ENCODE measurements at places on chromosomes 1 and 21.

- DNase-seq: no peak
These were observed 2.3 kb downstream of the PAX7 start for GRCh38 chr1:18632783-18633421.

- DNase-seq: no peak
These were observed 71.1 kb upstream of the GOLT1A start for GRCh38 chr1:204284929-204285328.

- DNase-seq: no peak
These were observed 12.0 kb downstream of the SYT11 start for GRCh38 chr1:155871390-155871789.

DNA sequence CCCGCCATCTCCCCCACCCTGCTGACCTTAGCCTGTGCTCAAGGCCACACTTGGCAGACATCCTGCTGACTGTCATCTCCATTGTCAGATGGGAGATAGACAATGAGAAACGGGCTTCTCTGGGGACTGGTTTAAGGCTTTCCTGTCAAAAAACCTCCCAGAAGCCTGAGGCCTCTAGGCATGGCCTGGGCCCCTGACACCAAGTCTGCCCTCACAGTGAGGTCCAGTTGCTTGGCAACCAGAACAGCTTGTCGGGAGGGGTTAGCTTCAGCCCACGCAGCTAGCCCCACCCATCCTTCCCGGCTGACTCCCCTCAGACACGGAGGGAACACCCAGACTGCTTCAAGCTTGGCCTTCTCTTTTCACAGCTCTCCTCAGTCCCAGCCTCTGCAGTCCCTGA lies 11.0 kb downstream of the PLEKHA6 start:
- DNase-seq: no peak

- DNase-seq: no peak
These were observed 102.7 kb downstream of the ZP4 start for GRCh38 chr1:237788069-237788468.

DNA sequence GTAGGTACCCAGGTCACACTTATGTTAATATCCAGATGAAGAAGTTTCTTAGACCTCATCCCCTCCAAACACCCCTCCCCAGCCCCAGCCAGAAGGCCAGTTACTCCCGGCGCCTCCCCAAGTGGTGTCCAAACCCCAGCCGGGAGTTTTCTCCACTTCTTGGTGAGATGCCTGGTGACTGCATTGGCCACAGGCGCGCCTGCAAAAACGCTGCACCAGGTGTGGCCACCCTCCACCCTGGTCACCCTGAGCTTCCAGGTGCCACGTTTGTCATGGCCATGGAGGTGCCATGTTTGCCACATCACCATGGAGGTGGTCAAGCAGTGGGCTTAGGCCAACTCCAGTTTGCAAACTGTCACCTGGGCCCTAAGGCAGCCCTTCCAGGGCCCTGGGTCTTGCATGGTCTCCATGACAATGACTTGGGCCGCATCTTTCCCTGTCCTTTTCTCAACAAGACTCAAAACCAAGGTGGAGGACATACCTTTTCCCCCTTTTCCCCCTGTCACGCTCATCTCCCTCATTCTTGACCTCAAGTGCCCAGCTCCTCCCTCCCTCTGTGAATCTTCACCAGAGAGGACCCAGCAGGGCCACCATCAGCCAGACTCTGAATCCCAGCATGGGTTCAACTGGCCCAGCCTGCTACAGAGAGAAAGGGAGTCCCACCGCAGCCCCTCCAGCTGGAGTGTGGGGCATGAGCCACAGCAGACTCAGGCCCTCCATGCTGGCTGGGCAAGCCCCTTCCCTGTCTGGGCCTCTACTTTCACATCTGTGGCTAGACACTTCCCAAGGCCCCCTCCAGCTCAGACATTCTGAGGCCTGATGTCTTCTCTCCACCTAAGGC lies 125.9 kb upstream of the ZBTB40 start:
- no peak for DNase-seq

GRCh38 chr1:220278991-220279390 lies 6.7 kb upstream of the RAB3GAP2 start:
- no peak for DNase-seq

GRCh38 chr21:45950740-45951515 lies 30.6 kb upstream of the COL6A1 start:
- no peak for DNase-seq

DNA sequence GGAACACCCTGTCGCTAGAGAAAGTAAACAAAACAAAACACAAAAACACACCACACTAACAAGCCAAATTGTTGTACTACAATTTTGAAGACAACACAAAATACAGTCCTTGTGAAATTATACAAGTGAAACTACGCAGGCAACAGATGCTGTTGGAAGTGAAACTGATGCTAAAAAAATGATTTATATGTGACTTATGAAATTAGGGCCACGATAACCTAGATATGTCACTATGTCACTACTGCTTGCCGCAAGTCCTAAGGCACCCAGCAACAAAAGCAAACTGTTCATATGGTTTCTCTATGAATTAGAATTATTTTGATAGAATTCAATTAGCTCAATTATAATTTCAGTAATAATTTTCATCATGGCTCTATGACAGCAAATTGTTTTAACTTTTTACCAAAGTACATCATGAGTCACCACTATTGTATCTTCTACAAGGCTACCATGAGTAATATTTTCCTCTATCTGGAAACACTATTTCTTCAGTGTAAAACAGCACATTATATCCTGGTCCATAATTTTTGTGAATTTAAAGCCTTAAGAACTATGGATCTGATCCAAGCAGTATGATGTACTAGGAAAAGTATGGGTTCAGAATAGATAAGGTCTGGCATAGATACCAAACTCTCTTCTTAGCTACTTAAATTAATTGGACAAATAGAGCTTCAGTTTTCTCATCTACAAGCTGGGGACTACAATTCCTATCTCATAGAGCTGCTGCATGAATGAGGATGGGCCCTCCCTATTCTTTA lies 216.3 kb downstream of the COL11A1 start:
- DNase-seq: no peak

GRCh38 chr1:54791880-54792522 lies 9.1 kb downstream of the TTC22 start:
- DNase-seq: peak; percentile 15

- no peak for DNase-seq
These were observed 39.0 kb downstream of the ST7L start for GRCh38 chr1:112579801-112580510.

DNA sequence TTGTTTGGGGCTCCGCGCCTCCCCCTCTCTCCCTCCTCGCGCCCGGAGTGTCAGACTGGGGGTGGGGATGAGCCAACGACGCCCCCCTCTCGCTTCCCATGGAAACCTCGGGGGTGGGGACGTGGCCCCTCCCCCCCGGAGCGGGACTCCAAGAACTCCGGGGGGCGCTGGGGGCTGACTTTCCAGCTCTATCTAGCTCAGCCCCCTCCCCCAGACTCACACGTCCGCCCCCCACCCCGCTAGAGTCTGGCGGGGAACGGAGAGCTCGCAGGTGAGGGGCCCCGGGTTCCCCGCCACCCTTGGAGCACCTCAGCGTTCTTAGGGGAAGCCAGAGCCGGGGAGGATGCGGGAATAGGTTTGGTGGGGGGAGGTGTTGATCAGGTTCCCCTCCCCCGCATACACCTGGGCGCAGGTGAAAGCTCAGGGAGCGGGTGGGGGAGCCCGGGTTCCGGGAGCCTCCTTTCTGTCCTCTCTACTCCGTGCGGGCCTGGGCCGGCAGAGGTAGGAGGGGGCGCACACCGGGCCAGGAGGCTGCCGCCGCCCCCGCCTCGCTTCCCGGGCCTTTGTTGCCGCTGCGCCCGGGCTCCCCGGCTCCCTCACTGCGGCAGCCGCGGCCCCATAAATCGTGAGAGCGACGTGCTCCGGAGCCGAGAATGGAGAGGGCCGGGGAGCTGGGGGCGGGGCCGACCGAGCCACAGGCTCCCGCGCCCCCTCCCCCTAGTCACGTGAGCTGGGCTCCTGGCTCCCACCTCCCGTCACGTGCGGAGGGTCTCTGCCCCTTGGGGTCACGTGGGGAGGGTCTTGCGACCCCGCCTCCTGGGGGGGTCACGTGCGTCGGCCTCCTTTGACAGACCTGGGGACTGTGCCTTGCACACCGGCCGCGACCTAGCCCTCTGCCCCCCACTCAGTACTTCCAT lies 1.9 kb downstream of the EFNA3 start:
- no peak for DNase-seq

DNA sequence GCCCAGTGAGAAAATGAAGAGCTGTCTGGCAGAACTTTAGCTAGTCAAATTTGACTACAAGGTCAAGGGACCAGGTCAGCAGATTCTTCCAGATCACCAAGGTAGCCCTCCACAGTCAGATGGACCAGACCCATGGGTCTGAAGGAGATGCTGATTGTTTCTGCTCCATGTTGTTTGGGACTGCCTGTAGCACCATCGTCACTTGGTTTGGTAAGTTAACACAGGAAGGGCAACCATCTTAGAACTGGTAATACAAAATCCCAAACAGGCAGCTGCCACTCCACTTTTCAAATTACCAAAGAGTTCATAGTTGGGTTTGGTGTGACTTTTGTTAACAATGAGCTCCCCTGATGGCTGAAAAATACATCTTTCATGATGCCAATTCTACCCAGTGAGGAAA lies 9.0 kb downstream of the ITPKB start:
- no peak for DNase-seq

GRCh38 chr1:67094191-67094590 lies 40.2 kb upstream of the SLC35D1 start:
- no peak for DNase-seq

DNA sequence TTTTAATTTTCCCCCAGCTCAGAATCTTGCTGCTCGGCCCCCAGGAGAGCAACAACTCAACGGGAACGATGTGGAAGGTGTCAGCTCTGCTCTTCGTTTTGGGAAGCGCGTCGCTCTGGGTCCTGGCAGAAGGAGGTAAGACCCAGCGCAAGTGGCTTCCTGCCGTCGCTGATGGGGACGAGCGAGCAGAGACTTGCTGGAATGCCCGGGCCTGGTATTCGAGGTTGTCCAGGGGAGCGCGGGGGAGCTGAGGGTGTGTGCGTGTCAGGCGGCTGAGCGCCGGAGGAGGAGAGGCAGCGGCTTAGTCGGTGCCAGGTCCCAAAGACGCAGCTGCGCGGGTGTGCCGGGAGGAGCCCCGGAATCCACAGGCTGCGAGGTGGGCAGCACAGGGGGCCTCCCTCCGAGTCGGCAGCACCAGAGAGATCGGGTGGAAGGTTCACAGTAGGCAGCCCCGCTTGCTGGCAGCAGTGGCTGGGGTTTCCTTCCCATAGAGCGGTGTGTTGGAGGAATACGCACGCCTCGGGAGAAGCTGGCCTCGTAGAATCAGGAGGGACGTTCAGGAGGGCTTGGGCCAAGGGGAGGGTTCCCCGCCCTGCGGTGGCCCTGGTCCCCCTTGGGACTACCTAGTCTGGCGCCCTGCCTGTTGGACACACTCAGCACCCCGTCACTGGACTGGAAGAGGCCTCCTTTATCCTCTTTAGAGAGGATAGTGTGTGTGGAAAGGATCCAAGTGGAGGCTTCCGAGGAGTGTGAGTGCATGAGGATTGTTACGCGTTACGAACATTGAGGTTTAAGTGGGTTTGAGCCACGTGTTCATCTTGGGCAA lies 547 bp downstream of the PDPN start:
- DNase-seq: no peak

- DNase-seq: no peak
These were observed 346.8 kb downstream of the KIF26B start for GRCh38 chr1:245501633-245502032.

DNA sequence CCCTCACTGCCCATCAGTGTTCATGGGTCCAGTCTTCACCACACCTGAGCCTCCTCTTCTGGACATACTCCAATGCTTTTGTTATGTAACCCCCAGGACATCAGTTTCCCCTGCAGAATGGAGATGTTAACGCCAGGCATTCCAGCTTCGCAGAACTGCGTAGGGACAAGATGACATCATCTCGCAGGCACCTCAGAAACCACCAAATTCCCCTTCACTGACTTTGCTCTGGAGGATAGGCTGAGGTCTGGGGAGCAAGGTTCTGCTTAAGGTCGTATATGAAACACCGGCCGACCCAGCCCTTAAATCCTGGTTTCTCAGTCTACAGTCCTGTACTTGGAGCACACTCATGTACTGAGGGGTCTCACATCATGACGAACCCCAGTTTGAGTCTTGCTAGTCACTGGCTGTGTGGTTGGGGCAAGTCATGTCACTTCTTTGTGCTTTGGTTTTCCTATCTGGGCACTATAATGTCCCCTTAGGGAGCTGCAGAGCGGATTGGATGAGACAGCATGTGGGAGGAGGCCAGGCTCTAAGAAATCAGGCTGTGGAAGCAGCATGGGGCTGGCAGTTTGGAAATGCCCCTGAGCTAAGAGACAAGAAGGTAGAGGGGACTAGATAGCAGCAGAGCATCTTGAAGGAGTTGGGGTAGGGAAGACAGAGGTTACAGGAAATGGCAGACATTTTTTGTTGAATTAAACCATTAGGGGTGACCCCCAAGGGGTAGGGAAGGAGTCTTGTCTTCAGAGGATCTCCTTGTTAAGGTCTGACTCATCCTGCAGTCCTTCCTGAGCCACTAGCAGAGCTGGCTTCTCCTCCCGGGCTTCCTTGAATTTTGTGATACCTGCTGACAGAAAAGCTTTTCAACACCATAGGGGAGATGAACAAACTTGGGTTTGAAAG lies 138.3 kb downstream of the FOXD2 start:
- DNase-seq: no peak

DNA sequence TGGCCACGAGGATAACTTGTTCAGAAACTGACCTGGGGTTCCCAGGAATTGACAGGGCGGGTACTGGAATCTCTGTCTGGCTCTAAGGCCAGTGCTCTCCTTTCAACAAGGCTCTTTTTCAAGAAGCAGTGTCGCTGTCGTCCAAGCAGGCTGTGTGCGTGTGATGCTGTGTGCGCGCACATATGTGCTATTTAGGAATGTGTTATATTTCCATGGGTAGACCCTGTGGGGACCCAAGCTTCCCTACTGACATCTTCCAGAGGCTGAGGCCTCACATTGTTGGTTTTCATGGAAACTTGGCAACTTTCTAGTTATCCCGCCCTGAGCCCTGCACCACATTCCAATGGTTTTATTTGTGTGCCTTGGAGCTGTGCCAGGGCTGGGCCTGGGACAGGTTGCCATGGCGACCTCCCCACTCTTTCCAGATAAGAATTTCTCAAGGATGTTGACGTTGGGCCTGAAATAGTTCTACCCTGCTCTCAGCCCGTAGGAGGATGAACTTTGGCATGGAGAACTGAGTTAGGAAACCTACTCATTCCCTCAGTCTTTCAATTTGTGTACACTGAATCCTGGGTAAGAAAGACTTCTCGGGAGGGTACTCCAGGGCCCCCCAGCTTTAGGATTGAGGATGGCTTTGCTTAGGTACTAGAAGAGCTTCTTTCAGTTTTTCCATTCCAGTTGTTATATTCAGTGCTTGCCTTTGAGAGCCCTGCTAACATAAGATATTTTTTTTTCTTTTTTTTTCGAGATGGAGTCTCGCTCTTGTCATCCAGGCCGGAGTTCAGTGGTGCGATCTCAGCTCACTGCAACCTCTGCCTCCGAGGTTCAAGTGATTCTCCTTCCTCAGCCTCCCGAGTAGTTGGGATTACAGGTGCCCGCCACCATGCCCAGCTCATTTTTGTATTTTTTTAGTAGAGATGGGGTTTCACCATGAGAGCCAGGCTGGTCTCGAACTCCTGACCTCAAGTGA lies 38.8 kb upstream of the SRSF10 start:
- no peak for DNase-seq

GRCh38 chr1:9047019-9047418 lies 20.8 kb upstream of the SLC2A7 start:
- DNase-seq: no peak

- DNase-seq: no peak
These were observed 182.7 kb upstream of the PTBP2 start for GRCh38 chr1:96538883-96539282.
